ENCODE measurements at places on chromosomes 5 and 9.

DNA sequence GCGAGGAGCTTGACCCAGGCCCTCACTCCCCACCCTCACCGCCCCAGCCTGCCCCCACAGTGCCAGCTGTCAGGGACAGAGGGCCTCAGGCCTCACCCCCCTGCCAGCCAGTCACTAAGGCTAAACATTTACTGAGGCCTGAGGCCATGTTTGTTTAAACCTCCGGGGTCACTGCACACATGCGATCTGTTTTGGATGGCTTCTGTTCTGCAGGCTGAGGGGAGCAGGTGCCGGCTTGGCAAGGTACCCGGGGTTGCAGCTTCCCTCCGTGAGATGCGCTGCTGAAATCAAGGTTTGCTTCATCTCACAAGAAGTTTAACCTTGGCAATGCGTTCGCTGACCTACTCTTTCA lies 103.3 kb upstream of the BOD1 start:
- DNase-seq: no peak

GRCh38 chr5:132389585-132390286 lies 20.2 kb downstream of the SLC22A5 start:
- DNase-seq: peak; percentile 99

- no peak for DNase-seq
Measured at GRCh38 chr5:83378624-83379289, 92.8 kb upstream of the VCAN start.

- DNase-seq: no peak
Measured at GRCh38 chr9:34686732-34687131, 4.3 kb downstream of the CCL19 start.

DNA sequence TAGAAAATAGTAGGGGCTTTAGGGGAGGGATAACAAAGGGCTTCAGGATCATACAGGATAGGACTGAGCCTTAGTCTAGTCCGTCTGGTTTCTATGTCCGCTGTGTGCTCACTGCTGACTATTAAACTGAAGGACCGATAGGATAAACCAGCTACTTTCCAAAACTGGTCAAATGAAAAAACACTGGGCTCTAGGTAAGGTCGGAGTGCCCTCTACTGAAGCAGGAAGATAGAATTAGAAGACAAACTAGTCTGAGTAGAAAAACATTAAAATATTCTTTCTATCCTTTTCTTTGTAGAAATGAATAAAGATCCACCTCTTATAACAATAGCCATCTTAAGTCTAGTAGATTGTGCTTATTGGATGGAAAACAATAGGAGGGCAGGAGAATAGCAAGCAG lies 133.6 kb downstream of the CEMIP2 start:
- DNase-seq: no peak

- DNase-seq: no peak
Measured at GRCh38 chr5:96370976-96371375, 62.1 kb downstream of the PCSK1 start.

Measured in astrocyte of the spinal cord (primary cell).